ENCODE measurements at places on chromosomes 4 and X.

DNA sequence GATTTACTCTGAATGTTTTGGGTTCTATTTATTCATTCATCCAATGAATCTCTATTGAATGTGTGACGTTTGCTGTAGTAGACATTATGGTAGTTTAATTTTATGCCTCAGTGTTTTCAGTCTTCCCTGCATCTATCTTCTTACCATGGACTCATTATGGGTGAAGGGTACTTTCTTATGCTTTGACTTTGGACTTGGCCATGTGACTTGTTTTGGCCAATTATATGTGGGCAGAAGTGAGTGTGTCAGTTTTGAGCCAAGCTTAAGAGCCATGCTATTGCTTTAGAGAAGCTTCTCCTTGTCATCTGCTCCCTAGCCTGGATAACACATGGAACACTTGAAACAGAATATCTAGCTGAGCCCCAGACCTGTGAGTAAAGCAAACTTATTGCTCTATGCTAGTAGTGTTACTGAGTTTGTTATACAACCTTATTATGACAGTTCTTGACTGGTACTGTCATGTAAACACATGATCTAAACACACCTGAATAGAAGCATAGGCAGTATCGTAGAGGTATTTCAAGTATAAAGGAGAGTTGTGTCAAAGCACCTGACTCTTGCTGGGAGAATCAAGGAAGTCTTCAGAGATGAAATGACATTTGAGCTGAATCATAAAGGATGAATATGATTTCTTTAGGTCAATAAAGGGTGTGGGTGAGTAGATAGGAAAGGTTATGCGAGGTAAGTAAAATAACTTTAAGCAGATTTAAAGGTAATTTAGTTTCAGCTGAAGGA lies 128.4 kb downstream of the NAA11 start:
- no peak for DNase-seq

DNA sequence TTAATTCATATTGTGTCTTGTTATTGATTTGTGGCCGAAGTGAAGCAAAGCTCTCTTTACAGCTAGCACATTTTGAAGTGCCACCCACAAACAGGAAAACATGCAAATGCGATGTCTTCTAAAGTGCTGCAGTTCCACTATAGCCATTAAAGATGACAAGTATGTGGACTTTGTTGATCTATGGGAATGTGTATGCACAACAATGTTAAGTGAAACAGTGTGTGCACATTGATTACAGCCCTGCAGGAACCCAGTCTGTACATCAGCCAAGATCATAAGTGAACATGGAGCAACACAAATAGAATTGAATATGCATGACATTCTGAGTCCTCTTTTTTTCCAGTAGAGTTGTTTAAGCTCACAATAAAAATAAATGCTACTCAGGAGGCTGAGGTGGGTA lies 43.0 kb downstream of the TFDP3 start:
- no peak for DNase-seq

DNA sequence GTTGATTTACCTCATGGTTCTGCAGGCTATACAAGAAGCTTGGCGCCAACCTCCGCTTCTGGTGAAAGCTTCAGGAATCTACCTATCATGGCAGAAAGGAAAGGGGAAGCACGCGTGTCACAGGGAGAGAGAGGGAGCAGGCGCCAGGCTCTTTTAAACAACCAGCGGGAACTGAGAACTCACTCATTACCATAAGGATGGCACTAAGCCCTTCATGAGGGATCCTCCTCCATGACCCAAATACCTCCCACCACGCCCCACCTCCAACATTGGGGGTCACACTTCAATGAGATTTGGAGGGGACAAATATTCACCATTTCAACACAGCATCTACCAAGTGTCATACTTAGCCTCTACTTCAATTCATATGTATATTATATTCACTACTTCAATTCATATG lies 18.8 kb upstream of the TBC1D8B start:
- DNase-seq, result no peak

- DNase-seq, result no peak
These were observed 197.1 kb upstream of the MAGEB18 start for GRCh38 chrX:25941087-25941486.

DNA sequence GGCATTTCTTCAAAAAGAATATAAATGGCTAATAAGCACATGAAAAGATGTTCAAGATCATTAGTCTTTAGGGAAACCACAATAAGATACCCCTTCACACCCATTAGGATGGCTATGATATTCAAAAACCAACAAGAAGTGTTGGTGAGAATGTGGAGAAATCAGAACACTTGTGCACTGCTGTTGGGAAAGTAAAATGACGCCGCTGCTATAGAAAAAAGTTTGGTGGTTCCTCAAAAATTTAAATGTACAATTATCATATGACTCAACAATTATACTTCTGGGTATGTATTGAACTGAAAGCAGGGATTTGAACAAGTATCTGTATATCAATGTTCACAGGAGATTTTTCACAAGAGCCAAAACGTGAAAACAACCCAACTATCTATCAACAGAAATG lies 29.4 kb upstream of the NEUROG2 start:
- DNase-seq, result no peak

- DNase-seq, result no peak
These were observed 2.6 kb upstream of the LRAT start for GRCh38 chr4:154741131-154741665.

- no peak for DNase-seq
These were observed 115.3 kb upstream of the BEND4 start for GRCh38 chr4:42267724-42268123.
